ENCODE measurements at places on chromosomes 5 and 9. TPM values are rescaled to one million over a fixed set of nuclear protein-coding genes. Genes with fewer than 3 reads are reported as not detected.

Gene C9orf152
- 0.46 TPM for polyA plus RNA-seq

DNA sequence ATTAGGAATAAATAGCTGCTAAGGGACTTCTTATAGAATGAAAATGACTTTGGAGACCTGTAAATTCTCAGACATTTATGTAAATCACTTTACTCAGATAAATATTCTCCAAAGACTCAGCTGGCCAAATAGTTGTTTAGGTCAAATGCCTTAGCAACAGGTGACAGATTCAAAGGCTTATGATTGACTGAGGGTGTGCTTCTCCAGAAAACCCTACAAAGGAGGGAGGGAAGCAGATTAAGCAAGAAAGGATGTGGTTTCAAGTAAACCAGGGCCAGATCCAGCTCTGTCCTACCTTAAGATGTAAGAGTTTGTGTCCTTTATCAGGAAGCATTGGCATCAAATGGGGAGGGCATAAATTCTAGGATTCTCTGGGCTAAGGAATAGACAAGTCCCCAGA lies 433.0 kb downstream of the TLE1 start:
- no peak for DNase-seq

DNA sequence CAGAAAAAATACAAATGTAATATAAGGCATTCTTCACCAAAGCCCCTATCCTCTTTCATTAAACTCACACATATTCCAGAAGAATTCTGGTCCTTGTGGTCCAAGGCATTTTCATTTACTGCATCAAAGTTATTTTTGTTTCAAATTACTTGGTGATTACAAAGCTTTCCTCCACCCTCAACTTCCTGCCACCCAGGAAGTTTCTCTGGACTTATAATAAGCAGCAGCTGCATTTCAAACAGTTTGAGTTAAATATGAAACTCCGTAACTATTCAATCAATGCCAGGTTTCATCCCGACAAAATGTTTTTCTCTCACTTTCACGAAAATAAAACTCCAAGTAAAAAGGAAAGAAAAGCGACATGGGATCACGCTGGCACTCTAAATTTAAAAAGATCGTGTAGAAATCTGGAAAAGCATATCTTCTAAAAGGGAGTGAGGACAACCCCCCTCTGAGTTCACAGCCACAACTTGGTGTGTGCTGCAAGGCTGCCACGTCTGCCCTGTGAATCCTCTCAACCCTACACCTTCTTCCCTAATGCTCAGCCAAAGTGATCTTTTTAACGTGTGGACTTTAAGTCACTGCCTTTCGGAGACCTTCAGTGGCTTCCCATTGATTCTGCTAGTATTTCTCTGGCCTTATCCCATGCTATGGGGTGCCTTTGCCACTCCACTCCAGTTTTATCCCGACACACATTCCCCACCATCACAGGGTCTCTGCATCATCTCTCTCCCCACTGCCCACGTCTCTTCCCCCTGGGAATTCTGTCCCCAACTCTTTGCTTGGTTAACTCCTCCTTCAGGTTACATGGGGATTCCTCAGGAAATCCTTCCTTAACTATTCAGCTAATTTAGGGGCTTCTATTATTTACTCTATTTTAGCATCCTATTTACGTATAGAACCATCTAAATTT lies 91.1 kb upstream of the CER1 start:
- DNase-seq = no peak

Gene PCDHB6
- polyA plus RNA-seq = 1.6 TPM

DNA sequence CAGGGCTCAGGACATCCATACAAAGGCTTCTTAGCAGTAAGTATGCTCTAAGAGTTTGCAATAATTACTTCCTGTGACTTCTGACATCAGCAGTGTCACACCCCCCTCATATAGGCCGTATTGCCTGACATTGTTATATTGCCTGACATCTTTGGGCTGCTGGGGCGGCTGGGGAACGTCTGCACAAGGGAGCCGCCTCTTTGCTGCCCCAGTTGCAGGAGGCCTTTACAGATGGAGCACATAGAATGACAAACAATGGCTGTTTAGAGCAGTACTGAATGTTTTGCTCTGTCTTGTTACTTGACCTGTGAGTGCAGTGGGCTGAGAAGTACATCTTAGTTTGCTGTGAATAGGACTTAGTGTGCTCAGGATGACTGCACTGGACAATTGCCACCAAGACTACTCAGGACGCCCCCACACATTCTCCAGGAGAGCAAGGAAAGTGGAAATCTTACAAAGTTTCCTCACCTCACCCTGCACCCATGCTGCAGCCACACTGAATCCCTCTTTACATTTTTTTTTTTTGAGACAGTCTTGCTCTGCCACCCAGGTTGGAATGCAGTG lies 65.4 kb upstream of the SPOCK1 start:
- peak; percentile 48 for DNase-seq

Data from renal pelvis (tissue), 12 donors.